ENCODE measurements at places on chromosomes 3 and 15.

DNA sequence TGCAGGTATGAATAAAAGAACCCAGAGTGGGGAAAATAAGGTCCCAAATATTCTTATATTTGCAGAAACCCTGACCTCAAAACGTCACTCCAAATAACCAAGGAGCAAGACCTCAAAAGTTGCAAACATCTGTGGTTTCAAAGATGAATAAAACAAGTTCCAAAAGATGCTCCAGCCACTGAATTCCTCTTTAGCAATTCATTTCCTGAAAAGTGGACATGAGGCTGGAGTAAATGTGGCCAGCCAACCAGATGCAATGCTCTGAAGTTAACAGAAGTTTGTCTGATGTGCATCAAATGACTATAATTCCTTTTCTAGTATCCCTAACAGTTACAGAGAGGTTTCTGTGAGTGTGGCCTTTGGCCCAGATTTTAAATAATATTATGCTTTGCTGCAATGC is 71.2 kb upstream of the WNT5A start:
- DNase-seq = no peak

DNA sequence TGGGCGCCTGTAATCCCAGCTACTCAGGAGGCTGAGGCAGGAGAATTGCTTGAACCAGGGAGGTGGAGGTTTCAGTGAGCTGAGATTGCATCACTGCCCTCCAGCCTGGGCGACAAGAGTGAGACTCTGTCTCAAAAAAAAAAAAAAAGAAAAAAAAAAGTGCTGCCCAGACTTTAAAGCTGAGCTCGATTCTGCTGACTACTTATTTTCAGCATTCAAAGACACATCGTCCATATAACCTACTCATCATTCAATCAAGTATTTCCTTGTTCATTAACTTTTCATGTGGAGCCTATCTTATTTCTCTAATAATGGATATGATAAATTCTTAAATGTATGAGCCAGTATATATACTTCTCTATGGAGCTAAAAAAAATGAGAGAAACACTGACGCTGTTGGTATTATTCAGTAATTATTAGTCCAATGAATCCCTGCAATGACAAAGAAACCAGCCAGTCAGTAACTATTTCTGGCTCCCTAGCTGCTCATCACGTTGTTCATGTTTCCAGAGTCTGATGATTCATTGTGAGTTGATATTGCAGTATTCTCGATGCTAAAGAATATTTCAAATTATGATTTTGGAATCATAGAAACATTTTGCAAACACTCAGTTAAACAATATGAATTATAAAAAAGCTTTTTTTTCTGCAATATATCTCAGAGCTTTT is 111.9 kb downstream of the RAP2B start:
- DNase-seq = no peak

DNA sequence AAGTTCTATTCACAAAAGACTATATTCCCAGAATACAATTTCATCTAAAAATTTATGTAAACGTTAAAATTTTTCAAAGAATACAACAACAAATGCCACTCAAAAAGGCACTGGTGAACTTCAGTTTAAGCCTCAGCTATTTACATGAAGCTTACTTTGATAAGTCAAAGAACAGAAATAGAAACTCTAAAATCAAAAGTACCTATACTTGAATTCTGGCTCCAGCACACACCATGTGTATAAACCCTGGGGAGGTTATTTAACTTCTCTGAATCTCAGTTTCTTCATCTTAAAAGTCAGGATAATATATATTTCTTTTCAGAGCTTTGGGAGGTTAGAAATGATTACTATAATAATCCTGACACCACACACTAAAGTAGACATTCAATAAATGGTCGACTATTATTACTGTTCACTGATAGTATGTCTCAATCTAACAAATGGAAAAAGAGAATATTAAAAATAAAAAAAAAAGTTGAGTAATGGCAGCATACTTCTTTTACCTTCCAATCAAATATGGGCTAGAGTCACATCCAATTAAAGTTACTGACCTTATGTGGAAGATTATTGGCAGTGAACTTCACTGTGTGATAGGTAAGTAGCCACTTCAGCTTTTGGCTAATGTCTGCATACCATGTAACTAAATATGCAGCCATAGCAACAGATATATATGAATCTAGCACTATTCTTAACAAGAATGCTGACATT is 248.4 kb downstream of the ISL2 start:
- DNase-seq = no peak

GRCh38 chr3:142273501-142273900 is 48.1 kb upstream of the GK5 start:
- no peak for DNase-seq

- peak; percentile 42 for DNase-seq
Observed at GRCh38 chr3:42600958-42601675, 631 bp downstream of the NKTR start.
